ENCODE measurements at places on chromosomes 16 and 17. TPM values are rescaled to one million over a fixed set of nuclear protein-coding genes. Genes with fewer than 3 reads are reported as not detected.

The OR4D1 gene
- 0.21 TPM for total RNA-seq

The TPPP3 gene
- total RNA-seq, result not detected

The MARVELD3 gene
- not detected for total RNA-seq

The ZFP3 gene
- total RNA-seq, result 0.83 TPM

The C17orf78 gene
- total RNA-seq, result not detected

The KIF18B gene
- 55.4 TPM for total RNA-seq

The TBC1D3G gene
- total RNA-seq, result not detected

The RBFOX1 gene
- not detected for total RNA-seq

The GNG13 gene
- total RNA-seq, result not detected

The SPOP gene
- 69.2 TPM for total RNA-seq

The RETREG3 gene
- total RNA-seq, result 33.5 TPM

The PRSS36 gene
- total RNA-seq, result 0.93 TPM

The KAT2A gene
- total RNA-seq, result 57.3 TPM

The CMTM1 gene
- total RNA-seq, result 4.2 TPM

The SLC35G6 gene
- total RNA-seq, result not detected

The KRT33B gene
- total RNA-seq, result not detected

The PLEKHH3 gene
- total RNA-seq, result 0.77 TPM

The ACSM5 gene
- not detected for total RNA-seq

The CDH8 gene
- total RNA-seq, result not detected

The MEIOC gene
- 0.05 TPM for total RNA-seq

The APOH gene
- not detected for total RNA-seq

The GP1BA gene
- total RNA-seq, result not detected

The TLCD2 gene
- 0.05 TPM for total RNA-seq

The NRN1L gene
- total RNA-seq, result not detected

The KRTAP9-4 gene
- total RNA-seq, result not detected

The HSPB9 gene
- not detected for total RNA-seq

The NAGS gene
- total RNA-seq, result 0.31 TPM

The MFSD6L gene
- total RNA-seq, result not detected
